ENCODE measurements at places on chromosomes 2 and 18.

GRCh38 chr18:48899558-48900174 lies 51.1 kb downstream of the SMAD7 start:
- DNase-seq, result no peak

DNA sequence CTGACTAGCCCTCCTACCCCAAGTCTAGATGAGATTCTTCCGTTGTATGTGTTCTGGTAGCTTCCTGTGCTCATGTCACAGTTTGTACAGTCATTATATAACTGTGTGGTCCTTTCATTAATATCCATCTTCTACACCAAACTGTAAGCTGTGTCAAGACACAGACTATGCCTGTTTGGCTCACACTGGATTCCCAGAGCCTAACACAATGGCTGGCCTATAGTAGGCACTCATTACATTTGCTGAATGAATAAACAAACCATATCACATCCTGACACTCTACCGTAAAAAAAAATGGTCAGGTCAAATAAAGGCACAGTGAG lies 72.6 kb downstream of the ANKRD44 start:
- no peak for DNase-seq

DNA sequence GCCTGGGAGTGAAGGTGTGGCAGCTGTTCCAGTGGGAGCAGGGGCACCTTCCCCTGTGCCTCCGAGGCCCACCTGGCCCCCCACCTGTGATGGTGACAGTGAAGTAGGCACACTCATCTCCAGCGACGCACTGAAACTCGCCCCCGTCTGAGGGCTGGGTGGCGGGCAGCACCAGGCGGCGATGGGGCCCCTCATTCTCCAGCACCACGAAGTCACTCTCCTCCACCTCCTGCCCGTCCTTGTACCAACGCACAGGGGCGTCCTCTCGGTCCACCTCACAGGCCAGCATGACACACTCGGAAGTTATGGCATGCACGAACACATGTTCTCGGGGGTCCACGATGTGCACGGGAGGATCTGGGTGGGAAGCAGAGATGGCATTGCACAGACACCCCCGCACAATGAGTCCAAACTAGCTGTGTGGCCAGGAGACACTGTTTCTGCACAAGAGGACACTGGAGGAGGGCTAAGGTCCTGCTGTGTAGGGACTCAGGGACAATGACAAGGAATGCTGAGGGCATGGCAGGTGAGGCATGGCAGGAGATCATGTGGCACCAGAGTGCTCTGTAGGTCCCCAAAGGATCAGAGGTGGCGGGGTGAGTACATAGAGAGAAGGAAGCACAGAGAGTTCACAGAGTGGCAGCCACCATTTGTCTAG lies 7.9 kb downstream of the OBSL1 start:
- no peak for DNase-seq

DNA sequence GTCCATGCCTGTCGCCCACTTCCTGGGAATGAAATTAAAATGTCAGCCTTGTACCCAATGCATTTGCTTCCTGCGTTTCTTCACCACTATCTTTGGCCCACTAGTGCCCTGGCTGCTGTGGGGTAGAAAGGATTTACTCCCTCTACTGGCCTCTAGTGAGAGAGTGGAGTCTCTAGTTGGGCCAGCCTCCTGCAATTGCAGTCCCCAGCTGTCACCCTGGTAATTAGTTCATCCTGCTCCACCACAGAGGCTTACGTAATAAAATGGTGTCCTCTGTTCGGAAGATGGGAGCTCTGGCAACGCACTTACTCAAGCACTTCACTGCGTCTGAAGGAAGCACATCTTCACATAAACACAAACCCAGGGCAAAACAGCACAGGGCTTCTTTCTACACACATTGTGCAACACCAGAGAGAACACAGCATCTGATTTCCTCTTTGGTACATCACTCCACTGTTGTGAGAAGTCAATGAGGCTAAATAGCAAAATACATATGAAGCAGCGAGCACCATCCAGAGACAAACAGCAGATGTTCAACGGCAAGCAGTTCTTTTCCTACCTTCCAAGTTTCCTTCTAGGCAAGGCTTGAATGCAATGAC lies 274.6 kb downstream of the LRATD1 start:
- DNase-seq, result no peak

DNA sequence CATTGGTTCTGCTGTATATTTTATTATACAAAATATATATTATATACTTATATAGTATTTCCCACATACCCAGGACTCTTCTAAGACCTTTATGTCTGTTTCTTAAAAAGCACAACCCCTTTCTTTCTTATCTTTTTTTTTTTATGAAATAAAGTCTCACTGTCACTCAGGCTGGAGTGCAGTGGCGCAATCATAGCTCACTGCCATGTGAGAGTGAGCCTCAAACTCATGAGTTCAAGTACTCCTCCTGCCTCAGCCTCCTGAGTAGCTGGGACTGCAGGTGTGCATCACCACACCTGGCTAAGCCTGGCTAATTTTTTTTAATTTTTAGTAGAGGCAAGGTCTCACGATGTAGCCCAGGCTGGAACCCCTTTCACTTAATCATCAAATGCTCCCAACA lies 72.3 kb downstream of the CLHC1 start:
- no peak for DNase-seq

DNA sequence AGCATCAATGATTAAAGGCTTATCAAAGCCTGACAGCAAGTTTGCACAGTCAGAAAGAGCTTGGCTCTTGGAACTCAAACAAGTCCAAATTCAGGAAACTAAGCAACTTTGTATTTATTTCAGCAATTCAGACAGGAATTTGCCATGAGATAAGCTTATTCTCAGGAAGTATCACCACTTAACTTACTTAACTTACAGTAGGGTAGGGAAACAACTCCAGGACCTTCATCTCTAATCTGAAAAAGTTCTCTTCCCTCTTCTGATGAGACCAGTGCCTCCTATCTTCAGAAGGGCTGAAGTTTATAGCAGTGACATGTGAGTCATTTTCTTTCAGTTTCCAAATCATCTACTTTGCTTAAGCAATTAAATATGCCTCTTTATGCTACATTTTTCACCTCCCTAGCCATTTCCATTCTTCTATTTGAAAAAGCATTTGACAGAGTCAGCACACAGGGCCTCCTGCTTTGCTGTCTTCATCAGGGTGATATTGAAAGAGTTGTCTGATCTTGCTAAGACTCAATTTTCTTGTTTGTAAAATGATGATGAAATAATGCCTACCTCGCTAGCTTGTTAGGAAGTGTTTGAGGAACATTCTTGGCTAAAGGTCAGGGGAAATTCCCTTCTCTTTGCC lies 389.5 kb downstream of the RND3 start:
- DNase-seq, result no peak

GRCh38 chr2:128315829-128316776 lies 2.6 kb downstream of the HS6ST1 start:
- peak; percentile 1 for DNase-seq

DNA sequence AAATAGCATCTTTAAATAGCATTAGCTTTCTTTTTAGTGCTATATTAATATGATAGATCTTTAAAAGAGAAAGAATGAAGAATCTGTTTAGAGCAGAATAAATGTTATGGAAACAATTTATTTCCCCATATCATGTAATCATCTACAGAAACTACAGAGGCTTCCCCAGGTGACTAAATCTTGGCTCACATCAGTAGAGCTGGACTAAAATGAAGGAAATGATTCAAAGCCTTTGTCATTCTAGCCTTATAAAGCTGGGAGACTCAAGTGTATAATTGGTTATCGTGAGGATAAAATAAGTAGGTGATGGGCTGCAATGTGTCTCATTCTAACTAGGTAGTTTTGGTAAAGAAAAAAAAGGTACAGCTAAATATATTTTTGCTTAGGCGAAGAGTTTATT lies 83.2 kb upstream of the UNC80 start:
- no peak for DNase-seq

DNA sequence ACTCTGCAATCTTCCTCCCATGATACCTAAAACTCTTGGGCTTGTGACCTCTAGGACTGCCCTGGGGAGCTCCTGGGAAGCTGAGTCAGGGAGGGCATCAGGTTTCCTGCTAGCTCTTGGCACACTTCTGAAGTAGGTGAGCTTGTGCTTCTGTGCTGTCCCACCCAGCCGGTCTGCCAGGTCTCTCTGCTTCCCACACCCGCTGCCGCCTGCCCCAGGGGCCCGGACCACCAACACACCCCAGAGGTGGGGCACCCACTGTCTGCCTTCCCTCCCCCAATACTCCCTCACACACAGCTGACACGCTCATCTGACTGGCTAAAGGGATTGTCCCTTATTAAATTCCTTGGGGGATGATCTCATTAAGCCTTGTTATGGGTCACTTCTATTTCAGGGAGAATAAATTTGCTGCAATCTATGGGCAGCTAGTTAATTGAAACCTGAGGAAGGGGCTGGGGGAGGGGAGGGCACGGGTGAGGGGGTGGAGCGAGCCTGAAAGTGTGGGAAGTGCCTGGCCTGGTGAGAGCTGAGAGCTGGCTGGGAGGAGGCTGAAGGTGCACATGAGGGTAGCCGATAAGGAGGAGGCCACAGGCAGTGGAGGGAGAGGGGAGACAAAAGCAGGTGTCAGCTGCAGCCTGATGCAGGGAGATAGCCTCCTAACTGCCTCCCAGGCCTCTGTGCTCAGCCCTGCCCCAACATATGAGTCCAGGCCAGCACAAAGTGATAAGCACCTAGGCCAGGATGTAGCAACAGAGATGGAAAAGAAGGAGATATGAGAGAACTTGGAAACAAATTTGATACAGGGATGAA lies 48.8 kb downstream of the HAUS1 start:
- no peak for DNase-seq

GRCh38 chr2:122251158-122251557 lies 495.7 kb downstream of the TSN start:
- DNase-seq, result no peak

- no peak for DNase-seq
Observed at GRCh38 chr2:190283783-190284182, 35.8 kb downstream of the HIBCH start.

GRCh38 chr18:63267975-63268721 lies 51.4 kb downstream of the BCL2 start:
- no peak for DNase-seq

GRCh38 chr2:236570081-236570868 lies 650 bp downstream of the ACKR3 start:
- DNase-seq, result no peak

DNA sequence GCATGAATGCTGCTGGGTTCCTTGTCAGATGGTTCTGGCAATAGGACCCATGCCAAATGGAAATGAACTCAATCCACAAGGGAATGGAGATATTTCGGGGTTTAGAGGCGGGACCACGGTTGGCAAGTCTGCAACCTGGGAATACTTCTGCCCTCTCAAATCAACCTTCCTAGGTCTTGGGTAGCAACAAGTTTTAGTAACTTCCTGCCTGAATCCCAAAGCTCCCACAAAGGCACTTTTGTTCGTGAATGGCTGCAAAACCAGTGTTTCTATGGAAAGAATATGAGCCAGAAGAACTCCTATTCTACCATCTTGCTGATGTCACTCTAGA lies 790.1 kb upstream of the SLC8A1 start:
- DNase-seq, result no peak

- DNase-seq, result no peak
Observed at GRCh38 chr18:54218299-54218698, 6.2 kb downstream of the MBD2 start.

DNA sequence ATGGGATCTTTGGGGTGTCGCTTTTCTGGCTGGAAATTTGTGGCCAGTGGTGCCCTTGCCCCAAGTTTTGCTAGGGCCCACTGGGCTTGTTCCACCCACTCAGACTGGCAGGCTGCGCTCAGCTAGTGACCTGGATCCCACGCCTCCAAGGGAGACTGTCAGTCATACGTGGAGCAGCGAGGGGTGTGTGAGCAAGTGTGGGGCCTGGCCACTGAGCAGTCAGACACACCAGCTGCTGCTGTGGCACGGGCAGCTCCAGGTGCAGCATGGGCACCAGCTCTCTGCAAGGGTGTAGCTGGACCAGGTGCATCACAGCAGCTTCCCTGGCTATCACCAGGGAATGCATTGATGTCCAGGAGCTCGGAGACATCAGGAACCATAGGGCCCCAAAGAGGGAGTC lies 327.0 kb downstream of the NR4A2 start:
- no peak for DNase-seq

- DNase-seq, result peak; percentile 60
Observed at GRCh38 chr2:240437861-240438809, 2.7 kb downstream of the GPC1 start.

DNA sequence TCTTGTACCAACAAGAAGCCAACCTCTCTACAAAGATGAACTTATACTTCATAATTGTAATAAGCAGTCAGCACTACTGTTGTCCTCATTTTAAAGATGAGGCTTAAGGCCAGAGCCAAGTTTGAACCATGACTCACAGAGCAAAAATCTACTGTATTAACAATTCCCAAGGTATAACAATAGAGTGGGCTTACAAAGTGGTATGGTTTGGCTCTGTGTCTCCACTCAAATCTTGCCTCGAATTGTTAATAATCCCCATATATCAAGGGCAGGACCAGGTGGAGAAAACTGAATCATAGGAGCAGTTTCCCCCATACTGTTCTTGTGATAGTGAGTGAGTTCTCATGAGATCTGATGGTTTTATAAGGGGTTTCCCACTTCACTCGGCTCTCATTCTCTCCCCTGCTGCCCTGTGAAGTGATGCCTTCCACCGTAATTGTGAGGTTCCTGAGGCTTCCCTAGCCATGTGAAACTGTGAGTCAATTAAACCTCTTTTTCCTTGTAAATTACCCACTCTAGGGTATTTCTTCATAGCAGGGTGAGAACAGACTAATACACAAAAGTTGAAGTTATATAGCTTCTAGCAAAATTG lies 19.5 kb downstream of the MRPL44 start:
- no peak for DNase-seq

- DNase-seq, result no peak
Observed at GRCh38 chr2:64362562-64363026, 91.4 kb upstream of the LGALSL start.

GRCh38 chr2:207008105-207008990 lies 69.0 kb downstream of the CPO start:
- no peak for DNase-seq

GRCh38 chr2:24507549-24507948 lies 16.5 kb downstream of the NCOA1 start:
- DNase-seq, result no peak

GRCh38 chr18:9547782-9548181 lies 66.6 kb downstream of the PPP4R1 start:
- no peak for DNase-seq

DNA sequence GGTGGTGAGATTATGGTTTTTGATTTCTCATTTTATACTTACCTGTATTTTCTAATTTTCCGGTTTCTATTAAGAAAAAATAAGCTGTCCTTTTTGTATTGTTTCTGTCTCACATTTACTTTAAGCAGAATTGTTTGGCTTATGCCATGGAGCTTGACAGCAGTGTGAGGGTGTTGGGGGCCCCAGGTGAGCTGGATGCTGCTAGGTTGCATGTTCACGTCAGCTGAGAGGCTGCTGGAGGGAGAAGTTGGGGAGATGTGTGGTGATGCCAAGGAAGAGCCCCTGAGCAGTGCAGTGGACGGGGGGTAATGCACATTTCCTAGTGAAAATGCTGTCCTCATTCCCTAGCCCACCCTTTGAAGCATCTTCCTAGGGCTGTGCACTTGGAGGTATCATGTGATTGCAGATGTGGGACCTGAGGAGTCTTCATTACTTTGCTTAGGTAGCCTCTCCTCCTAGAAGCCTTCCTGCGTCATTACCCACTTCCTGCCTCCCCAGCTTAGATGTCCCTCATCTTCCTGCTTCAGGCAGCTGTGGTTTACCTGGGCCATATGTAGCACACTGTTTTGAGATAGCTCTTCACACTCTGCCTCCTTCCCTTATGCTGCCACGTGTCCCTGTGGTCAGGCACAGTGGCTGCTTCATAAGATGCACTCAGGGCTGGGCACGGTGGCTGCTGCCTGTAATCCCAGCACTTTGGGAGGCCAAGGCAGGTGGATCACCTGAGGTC lies 16.2 kb downstream of the ATG16L1 start:
- peak; percentile 63 for DNase-seq

GRCh38 chr2:40041422-40042382 lies 262.6 kb upstream of the THUMPD2 start:
- no peak for DNase-seq

GRCh38 chr2:84495539-84496146 lies 20.7 kb upstream of the DNAH6 start:
- DNase-seq, result no peak

All from stimulated activated CD4-positive, alpha-beta T cell treated with anti-CD3 and anti-CD28 coated beads, Interleukin-15, amount 100 ng/mL, for 1 hour (primary cell).